RWPE1 (cell line): ENCODE measurements at places on chromosomes 5 and 9.
A peak's percentile ranks its signal among the peaks of the same experiment; 100 is the strongest.

- no peak for DNase-seq
These were observed 38.9 kb downstream of the NDUFS6 start for GRCh38 chr5:1840071-1840547.

DNA sequence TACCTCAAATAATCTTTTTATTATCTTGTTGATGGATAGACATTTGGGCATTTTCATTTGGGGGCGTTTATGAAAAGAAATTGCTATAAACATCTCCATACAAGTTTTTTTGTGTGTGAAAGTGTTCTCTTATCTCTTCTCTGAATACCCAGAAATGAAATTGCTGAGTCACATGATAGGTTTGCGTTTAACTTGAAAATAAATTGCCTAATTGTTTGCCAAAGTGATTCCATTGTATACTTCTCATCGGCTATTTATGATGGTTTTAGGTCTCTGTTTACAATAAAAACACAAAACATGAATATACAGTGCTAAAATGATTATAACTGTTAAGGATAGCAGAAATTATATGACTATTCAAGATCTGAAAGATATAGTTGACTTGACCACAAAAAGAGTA lies 361.7 kb downstream of the TAF11L14 start:
- DNase-seq: no peak

- no peak for DNase-seq
These were observed 18.2 kb downstream of the HBEGF start for GRCh38 chr5:140328036-140328764.

GRCh38 chr9:131270171-131271015 lies 5.9 kb downstream of the FAM78A start:
- DNase-seq: no peak

DNA sequence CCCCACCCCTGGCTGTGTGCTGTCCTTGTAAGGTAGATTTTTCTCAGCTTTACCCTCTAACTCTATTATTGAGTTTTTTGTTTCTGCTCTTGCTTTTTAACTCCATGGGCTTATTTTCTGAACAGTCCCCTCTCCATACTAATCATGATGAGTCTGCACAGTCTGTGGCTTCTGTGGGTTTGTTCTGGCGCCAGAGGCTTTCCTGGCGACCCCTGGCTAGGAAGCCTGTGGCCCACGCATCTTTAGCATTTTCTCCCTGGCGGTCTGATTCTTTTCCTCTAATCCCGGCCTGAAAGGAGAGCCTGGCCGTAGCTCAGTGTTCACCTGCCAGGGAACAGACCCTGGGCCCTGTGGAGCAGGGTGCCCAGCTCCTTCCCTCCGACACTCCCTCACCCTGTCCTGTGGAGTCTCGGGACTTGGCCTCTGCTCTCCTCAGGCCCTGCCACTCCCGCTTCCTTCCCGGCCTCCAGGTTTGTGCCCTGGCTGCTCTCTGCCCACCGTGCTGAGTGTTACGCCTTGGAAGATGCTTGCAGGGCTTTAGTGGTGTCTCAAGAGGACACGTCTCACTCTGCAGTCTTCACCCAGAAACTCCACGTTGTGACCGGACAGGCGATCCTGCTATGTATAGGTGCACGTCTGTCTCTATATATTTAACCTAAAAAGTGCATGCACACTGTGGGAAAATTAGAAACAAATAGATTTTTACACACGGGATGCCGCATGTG lies 31.7 kb upstream of the LRRC14B start:
- DNase-seq: no peak

- no peak for DNase-seq
These were observed 197.2 kb downstream of the DIRAS2 start for GRCh38 chr9:90445391-90445790.

- no peak for DNase-seq
These were observed 28.1 kb downstream of the TLX3 start for GRCh38 chr5:171337210-171337569.

- no peak for DNase-seq
These were observed 144.1 kb downstream of the ENTREP1 start for GRCh38 chr9:69469136-69469535.

GRCh38 chr5:102249381-102249780 lies 46.7 kb downstream of the SLCO4C1 start:
- DNase-seq: no peak

- peak; percentile 89 for DNase-seq
These were observed 35.6 kb downstream of the DAB2IP start for GRCh38 chr9:121686930-121687541.
